GM23338 (cell line): ENCODE measurements at places on chromosomes 12 and 14. TPM values are rescaled to one million over a fixed set of nuclear protein-coding genes. Genes with fewer than 3 reads are reported as not detected.

GRCh38 chr12:29395356-29395755 lies 14.4 kb upstream of the ERGIC2 start:
- no peaks in the 10 kb centered on the region for H3K36me3 ChIP-seq
- no peak overlapping the region for H3K4me3 ChIP-seq
- H3K4me1 ChIP-seq: no peaks in the 10 kb centered on the region
- DNase-seq: no peak
- no peaks in the 10 kb centered on the region for H3K27me3 ChIP-seq

GRCh38 chr12:97650242-97650641 lies 187.6 kb downstream of the RMST start:
- no peaks in the 10 kb centered on the region for H3K27me3 ChIP-seq
- DNase-seq: no peak
- H3K36me3 ChIP-seq: peaks cover 6% of the 10 kb centered on the region; the same call in 1 of the 2 replicates
- no peak overlapping the region for H3K4me3 ChIP-seq
- H3K4me1 ChIP-seq: no peaks in the 10 kb centered on the region
- H3K27ac ChIP-seq: no peak overlapping the region

DNA sequence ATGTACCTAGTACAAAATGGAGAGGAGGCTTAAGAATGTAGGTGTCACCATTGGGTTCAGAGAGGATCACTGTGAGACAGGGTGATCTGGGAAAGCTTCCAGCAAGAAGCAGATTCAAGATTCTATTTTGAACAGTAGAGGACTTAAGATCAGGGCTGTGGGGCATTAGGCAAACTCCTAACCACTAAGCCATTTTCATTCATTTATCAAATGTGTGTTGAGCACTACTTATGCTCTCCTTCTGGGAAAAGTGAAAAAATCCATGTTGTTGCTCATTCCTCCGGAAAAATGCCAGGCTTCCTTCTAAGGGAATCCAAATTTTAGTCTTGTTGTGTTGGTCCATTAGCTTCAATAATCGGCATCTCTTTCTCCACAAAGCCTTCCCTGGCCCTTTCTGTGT lies 163.4 kb downstream of the NUAK1 start:
- H3K27me3 ChIP-seq: no peaks in the 10 kb centered on the region
- no peak overlapping the region for H3K4me3 ChIP-seq
- H3K27ac ChIP-seq: no peak overlapping the region
- DNase-seq: no peak

DNA sequence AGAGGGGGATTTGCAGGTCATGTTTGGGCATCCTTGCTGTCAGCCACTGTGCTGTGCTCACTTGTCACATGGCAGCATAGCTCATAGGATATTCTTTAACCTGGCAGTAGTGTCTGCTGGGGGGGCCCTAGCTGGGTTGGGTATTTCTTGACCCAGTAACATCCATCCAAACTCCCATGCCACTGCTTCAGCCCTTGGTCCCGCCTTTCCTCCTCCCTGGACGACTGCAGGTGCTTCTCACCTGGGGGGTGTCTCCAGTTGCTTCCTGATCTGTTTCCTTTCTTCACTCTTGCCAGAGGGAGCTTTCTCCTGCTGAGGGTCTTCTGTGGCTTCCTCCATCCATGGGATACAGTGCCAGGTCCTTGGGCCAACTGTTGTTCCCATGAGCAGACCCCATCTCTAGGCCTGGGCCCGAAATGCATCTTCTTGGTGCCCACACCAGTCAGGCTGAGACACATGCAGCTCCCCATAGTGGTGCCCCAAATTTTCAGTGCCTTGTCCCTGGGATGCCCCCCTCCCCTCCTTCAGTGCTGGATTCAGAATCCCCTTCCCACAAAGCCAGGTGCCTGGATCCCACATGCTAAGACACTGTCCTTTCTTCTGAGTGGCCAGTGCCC lies 20.5 kb downstream of the C14orf132 start:
- no peaks in the 10 kb centered on the region for H3K4me1 ChIP-seq
- H3K36me3 ChIP-seq: no peaks in the 10 kb centered on the region
- H3K27ac ChIP-seq: no peak overlapping the region
- no peak for DNase-seq
- no peaks in the 10 kb centered on the region for H3K27me3 ChIP-seq
- H3K4me3 ChIP-seq: no peak overlapping the region

- no peaks in the 10 kb centered on the region for H3K36me3 ChIP-seq
- peak; percentile 61 for DNase-seq
- no peak overlapping the region for H3K27ac ChIP-seq
These were observed 1.5 kb downstream of the PNMA1 start for GRCh38 chr14:73712540-73713180.

GRCh38 chr14:61537563-61538463 lies 157.5 kb upstream of the HIF1A start:
- no peak overlapping the region for H3K4me3 ChIP-seq
- peaks cover 18% of the 10 kb centered on the region for H3K4me1 ChIP-seq
- peak; percentile 72 for DNase-seq
- peak overlapping the region; percentile 64 for H3K27ac ChIP-seq
- no peaks in the 10 kb centered on the region for H3K27me3 ChIP-seq

DNA sequence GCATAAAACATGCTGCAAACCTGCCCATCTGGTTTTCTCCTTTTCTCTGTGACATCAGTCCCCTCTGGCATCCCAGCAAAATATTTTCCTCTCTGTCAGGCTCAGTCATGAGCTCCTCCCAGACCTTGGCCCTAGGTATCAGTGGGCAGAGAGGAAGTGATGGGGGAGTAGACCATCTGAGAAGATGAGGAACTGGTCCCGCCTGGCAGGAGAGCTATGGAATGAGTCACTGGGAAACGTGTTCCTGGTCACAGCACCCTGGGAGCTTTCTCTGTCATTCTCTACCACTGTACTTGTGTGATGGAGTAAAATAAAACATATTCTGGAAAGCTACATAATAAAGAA lies 5.0 kb upstream of the SRSF9 start:
- no peaks in the 10 kb centered on the region for H3K36me3 ChIP-seq
- no peak overlapping the region for H3K4me3 ChIP-seq
- DNase-seq: peak; percentile 42
- H3K4me1 ChIP-seq: 0 out of 2 replicates have a peak, but pooled peaks cover 3% of the 10 kb centered on the region
- peak overlapping the region; percentile 33 for H3K27ac ChIP-seq
- H3K27me3 ChIP-seq: no peaks in the 10 kb centered on the region

- no peaks in the 10 kb centered on the region for H3K27me3 ChIP-seq
- no peak overlapping the region for H3K4me3 ChIP-seq
- no peak overlapping the region for H3K27ac ChIP-seq
- H3K4me1 ChIP-seq: no peaks in the 10 kb centered on the region
- H3K36me3 ChIP-seq: no peaks in the 10 kb centered on the region
- DNase-seq: no peak
These were observed 14.4 kb downstream of the PRKCH start for GRCh38 chr14:61335671-61336275.

GRCh38 chr12:104167519-104168458 lies 29.8 kb upstream of the NFYB start:
- H3K4me1 ChIP-seq: peaks cover 8% of the 10 kb centered on the region; the same call in 1 of the 2 replicates
- H3K27ac ChIP-seq: no peak overlapping the region
- H3K27me3 ChIP-seq: no peaks in the 10 kb centered on the region
- H3K4me3 ChIP-seq: no peak overlapping the region

The FOXA1 gene
- 1.8 TPM in 1 of 2 replicates, not detected in the other for total RNA-seq

The POTEG gene
- not detected in 2 replicates for total RNA-seq

The HOXC5 gene
- total RNA-seq: not detected in 2 replicates

The SERPINA1 gene
- not detected in 2 replicates for total RNA-seq

The PRPH gene
- 0.24 and 0.62 TPM in 2 replicates for total RNA-seq

The INHBE gene
- 19.4 and 29.0 TPM in 2 replicates for total RNA-seq

The FAM186B gene
- total RNA-seq: 0.08 and 0.38 TPM in 2 replicates

The B3GNT4 gene
- 0.80 and 0.89 TPM in 2 replicates for total RNA-seq

The TAS2R8 gene
- not detected in 2 replicates for total RNA-seq
